Activated naive CD8-positive, alpha-beta T cell treated with anti-CD3 and anti-CD28 coated beads, Interleukin-2, amount 10 ng/mL, durations not matched to agents 7 days and 5 days (primary cell): ENCODE measurements at places on chromosomes 7 and 10. TPM values are rescaled to one million over a fixed set of nuclear protein-coding genes. Genes with fewer than 3 reads are reported as not detected.

ZNF425 gene
- 1.4 TPM for total RNA-seq

DNA sequence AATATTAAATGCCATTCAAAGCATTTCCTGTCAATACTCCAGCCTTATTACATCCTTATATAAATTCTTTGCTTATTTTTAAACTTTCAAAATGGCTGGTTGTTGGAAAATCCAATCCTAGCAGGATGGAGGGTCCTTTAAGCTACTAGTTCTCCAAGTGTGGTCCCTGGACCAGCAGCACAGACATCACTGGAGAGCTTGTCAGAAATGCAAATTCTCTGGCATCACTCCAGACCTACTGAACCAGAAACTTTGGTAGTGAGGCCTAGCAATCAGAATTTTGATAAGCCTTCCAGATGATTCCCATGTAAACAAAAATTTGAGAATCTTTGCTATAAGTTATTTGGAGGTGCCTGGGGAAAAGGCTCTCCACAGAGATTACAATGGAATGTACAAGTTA is 43.8 kb downstream of the CALCR start:
- no peak overlapping the region for H3K27ac ChIP-seq
- DNase-seq, result no peak
- H3K27me3 ChIP-seq, result no peaks in the 10 kb centered on the region
- H3K36me3 ChIP-seq, result no peaks in the 10 kb centered on the region
- no peaks in the 10 kb centered on the region for H3K4me1 ChIP-seq

DNA sequence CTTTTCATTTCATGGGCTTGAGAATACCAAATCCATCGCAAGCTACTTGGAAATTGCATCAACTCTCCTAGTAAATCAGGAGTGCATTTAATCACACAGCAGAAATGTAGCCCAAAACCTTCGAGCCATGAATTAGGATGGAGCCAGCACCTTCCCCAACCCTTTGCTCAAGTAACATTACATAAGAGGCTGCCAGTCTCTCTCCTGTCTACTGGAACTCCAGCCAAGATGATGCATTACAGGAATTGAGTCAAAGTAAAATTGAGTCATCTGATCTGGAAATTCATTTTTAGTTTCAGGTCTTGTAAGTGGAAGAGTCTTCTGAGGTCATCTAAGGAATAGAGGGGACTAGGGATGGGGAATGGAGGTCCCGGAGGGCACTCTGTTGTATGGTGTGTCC is 69.7 kb upstream of the FHIP2A start:
- no peaks in the 10 kb centered on the region for H3K4me1 ChIP-seq
- H3K4me3 ChIP-seq, result no peak overlapping the region
- peaks cover 30% of the 10 kb centered on the region for H3K27me3 ChIP-seq
- no peak for DNase-seq

- H3K27ac ChIP-seq, result no peak overlapping the region
- DNase-seq, result no peak
- H3K4me1 ChIP-seq, result no peaks in the 10 kb centered on the region
- no peak overlapping the region for H3K4me3 ChIP-seq
These were observed 69.5 kb downstream of the SEC61G start for GRCh38 chr7:54689394-54690049.

HIP1 gene
- total RNA-seq, result 8.7 TPM

DNA sequence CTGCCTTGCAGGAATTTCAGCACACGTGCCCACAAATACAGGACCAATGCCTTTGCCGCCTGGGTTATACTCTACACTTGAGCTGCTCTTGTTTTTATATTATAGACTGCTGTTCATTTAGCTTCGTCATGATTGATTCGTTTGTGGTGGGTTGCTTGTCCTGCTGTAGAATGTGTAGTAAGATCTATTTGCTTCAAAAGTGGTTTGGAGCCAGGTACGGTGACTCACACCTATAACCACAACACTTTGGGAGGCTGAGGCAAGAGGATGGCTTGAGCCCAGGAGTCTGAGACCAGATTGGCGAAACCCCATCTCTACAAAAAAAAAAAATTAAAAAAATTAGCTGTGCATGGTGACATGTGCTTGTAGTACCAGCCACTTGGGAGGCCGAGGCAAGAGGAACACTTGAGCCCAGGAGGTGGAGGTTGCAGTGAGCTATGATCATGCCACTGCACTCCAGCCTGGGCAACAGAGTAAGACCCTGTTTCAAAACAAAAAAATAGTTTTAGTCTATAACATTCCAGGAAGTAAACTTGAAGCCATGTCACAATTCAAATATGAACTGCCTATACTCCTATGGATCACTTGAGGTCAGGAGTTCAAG is 9.0 kb upstream of the RHBDD2 start:
- H3K4me1 ChIP-seq, result peaks cover 6% of the 10 kb centered on the region
- H3K27me3 ChIP-seq, result peaks cover 8% of the 10 kb centered on the region
- H3K36me3 ChIP-seq, result no peaks in the 10 kb centered on the region
- no peak overlapping the region for H3K27ac ChIP-seq

RNF32 gene
- total RNA-seq, result 0.97 TPM

BTBD16 gene
- total RNA-seq, result not detected
